ENCODE measurements at places on chromosomes 6 and 20. TPM values are rescaled to one million over a fixed set of nuclear protein-coding genes. Genes with fewer than 3 reads are reported as not detected.

DNA sequence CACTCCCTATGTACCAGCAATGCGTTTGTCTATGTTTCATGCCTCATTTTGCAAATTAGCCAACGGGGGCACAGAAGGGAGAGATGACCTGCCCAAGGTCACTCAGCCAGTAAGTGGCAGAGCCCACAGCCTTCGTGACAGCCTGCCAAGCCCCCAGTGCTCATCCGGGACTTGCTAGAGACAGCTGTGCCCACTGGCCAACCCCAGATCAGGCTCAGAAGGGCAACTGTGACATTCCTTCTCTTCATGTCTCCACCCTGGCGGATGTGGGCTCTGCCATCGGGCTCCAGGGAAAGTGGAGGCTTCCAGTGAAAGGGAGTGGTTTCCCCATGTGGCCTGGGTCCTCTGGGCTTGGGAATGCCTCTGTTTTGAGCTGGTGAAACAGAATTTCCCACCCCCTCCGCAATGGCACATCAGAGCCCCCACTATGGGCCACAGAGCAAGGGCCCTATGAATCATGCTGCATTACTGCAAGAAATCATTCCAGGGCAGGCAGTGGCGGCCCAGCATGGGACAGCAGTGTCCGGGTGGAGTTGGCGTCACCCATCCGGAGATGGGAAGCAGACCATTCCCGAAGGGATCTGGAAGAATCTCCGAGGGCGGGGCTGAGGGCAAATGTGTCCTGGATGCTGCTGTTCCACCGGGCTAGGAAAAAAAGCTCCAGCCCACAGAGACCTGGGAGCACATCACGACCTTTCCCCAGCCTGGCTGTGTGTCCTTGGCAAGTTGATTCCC is 9.1 kb downstream of the RSPO4 start:
- DNase-seq: no peak

DNA sequence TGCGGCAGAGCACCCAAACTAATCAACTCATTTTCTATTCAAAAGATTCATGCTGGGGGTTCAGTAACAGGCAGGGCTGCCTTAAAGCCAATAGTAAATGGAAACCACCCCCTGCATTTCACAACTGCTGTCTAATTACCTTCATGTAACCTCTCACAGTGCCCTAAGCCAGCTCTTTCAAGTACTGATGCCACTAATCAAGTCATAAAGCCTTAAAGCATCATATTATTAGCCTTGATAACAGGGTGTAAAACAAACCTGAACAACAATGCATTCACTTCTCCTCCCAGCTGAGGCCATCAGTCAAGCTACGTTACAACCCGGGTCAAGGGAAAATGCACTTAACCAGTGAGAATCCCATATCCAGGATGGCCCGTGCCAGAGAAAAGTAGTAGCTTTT is 33.0 kb downstream of the TRERF1 start:
- DNase-seq: no peak

GRCh38 chr20:25000268-25000801 is 7.8 kb upstream of the APMAP start:
- DNase-seq: no peak

LRRC1 gene
- polyA plus RNA-seq: 1.6 TPM

FAM184A gene
- not detected for polyA plus RNA-seq

DLK2 gene
- polyA plus RNA-seq: not detected

SAMD3 gene
- not detected for polyA plus RNA-seq

- no peak for DNase-seq
Observed at GRCh38 chr6:12381587-12381986, 91.4 kb downstream of the EDN1 start.

DNA sequence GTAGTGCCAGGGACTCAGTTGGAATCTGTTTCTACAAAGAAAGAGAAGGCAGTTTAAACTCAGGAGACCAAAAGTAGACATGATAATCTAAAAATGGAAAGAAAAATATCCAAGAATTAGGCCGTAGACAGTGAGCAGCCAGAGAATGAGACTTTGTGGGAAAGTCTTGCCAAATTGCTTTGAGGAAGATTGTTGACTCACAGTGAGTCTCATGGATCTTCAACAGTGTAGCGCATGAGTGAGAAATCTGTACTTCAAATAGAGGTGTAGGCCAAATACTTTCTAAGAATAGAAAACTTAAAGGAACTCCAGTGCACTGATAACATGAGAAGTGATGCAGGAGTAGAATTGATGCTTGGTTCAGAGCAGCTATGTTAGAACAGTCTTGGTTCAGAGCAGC is 284.5 kb downstream of the HTR1B start:
- no peak for DNase-seq

DNA sequence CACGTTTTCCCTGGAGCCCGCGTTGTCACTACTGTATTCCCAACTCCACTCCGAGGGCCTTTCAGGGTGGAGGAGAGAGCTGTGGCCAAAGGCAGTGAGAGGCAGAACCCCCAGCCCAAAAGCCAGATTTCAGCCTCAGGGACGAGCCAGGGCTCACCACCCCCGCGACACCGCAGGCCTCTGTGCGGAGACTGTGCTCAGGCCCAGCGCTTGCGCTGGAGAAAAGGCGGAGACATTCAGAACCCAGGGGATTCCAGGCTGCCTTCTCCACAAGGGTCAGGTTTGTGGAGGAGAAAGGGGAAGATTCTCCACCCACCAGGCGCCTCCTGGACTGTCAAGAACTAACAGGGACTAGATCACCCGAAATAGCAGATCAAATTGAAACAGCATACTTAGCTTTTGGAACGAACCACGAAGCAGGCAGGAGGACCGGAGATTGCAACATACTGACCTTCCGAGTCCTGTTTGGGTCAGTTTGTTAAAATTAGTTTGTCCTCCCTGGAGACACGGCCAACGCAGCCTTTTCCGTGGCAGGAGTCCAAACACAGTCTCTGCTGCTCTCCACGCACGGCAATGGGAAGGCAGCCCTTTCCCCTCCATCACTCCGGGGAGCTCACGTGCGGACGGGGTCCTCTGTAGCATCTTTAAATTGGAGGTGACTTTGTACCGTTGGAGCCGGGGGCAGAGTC is 14.4 kb downstream of the DLL1 start:
- DNase-seq: no peak

DNA sequence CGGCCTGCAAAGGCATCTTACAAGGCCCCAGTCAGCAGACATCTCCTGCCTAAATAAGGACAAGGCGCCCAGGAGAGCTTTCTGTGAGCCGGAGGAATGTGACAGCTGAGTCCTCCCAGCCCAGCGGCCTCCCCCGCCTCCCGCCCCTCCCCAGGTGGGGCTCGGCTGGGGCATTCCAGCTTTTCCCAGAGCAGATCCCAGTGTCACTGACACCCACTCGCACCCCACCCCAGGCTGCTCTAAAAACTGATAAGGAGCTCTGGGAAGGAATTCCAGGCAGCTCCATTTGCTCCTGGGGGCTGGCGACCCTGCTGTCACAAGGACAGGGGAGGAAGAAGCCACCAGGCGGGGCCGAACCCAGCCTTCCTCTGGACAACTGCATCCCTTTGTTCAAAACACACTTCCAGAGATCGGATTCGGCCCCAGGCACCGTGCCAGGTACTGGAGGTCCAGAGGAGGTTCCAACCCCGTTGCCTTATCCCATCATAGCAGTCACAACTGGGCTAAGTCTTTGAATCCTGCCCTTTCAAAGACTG is 49.7 kb downstream of the JPH2 start:
- DNase-seq: no peak

DNA sequence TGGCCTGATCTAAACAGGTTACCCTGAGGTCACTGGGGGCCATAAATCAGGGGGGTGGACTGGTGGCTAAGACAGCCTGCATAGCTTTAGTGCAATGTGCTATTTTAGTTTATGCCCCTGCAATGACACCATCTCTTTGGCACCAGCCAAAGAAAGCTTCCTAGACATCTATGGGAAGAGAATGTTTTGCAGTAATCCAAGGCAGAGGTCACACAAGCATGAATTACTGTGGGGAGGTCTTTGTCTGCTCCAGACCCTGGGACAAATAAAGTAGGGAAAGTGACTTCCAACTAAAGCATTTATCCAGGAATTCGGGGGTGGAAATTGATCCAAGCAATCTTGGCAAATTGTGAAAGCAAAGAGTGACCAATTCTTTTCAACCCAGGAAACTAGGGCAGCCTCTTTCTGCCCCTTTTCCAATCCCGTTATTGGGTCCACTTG is 5.3 kb downstream of the RIPOR2 start:
- no peak for DNase-seq

DNA sequence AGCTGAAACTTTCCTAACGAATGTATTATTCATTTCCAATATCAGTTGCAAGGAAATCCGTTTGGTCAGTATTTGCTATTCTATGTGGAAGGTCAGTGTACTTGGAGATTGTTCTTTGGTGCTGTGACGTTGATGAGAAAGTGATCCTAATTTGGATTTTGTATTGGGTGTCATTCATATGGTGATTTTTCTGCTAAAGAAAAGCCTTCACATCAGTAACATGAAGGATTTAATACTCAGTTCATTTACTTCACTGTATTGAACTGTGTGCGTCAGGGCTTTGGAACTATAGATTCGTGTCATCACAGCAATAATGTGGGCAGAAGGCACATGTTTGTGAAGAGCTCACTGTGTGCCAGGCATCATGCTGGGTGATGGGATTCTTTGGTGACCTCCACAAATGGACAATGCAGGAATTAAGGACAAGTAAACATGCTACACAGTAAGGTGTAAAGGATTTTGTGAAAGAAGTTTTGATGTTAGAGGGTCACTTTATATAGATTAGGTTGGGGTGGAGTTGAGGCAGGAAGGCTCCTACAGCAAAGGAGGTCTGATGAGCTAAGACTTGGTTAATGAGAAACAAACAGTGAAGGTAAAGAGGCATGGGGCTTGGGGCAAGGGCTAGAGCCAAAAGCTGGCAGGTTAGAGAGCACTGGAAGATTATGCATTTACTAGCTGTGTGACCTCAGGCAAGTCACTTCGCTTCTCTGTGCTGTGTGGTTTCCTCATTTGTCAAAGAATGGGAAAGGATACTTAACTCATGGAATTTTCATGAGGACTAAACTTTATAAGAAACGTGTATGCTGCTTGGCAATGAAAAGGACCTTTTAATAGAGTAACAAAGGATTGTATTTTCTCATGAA is 12.1 kb downstream of the ARID1B start:
- no peak for DNase-seq

AKAP12 gene
- not detected for polyA plus RNA-seq

- no peak for DNase-seq
Observed at GRCh38 chr20:38172408-38172807, 7.3 kb upstream of the TGM2 start.

HSP90AB1 gene
- 122 TPM for polyA plus RNA-seq

ERVFRD-1 gene
- 0.05 TPM for polyA plus RNA-seq

GRCh38 chr6:56814308-56814707 is 140.6 kb upstream of the BEND6 start:
- DNase-seq: no peak

- DNase-seq: no peak
Observed at GRCh38 chr6:31851485-31851832, 11.2 kb downstream of the NEU1 start.

DNA sequence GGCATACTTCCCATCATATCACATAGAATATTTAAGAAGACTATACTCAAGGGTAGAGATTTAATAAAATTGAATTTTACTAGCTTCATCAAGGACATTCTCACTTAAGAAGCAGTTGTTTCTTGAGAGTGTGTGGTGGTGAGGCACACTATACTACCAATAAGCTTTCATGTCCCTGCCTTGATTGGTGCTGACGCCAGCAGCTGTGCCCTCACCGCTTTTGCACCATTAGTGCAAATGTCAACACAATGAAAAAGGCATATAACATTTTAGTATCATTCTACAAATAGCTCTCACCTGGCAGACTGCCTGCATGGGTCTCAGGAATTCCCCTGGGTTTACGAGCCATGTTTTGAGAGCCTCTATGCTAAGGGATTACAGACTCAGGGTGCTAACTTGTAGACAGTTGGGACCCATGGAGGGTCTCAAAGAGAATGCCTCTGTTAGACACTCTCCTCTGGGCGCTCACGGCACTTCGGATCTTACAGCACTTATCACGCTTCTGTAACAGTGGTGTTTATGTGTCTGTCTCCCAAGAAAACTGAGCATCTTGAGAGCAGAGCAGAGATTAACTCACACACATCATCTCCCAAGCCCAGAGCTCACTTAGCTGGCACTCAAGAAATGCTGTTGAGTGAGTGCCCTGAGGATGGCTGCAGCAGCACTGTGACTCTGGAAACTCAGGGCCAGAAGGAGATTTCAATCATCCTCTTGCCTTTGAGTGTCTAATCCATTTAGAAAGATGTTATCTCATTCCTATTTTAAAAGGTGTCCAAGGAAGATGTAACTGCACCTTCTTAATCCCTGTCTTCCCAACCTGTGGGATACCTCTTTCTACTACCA is 143.3 kb upstream of the GPR6 start:
- no peak for DNase-seq

MICB gene
- polyA plus RNA-seq: 11.4 TPM

DNA sequence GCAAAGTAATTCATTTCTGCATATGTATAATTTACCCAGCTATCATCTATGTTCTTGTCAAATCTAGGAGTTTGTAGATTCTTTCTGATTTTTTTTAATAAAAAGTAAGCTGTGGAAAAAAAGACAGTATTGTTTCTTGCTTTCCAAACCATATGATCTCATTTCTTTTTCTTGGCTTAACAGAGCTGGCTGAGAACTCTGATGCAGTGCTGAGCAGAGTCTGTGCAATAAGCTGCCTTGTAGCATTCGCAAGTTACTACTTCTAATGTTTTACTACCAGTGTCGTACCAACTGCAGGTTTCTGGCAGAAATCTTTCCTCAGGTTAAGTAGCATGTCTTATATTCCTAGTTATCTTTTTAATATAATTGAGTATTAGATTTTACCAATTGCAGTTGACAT is 15.6 kb downstream of the RRBP1 start:
- DNase-seq: no peak

GRCh38 chr6:148193063-148193680 is 149.5 kb upstream of the SASH1 start:
- DNase-seq: no peak

ADGRF4 gene
- polyA plus RNA-seq: not detected

BNIP5 gene
- polyA plus RNA-seq: not detected

OGFRL1 gene
- polyA plus RNA-seq: 15.4 TPM

- DNase-seq: no peak
Observed at GRCh38 chr6:109979033-109979921, 1.2 kb downstream of the GPR6 start.

GRCh38 chr6:140677781-140678528 is 1303.5 kb upstream of the CITED2 start:
- no peak for DNase-seq

- no peak for DNase-seq
Observed at GRCh38 chr6:107666981-107667601, 157.0 kb downstream of the SCML4 start.

DNA sequence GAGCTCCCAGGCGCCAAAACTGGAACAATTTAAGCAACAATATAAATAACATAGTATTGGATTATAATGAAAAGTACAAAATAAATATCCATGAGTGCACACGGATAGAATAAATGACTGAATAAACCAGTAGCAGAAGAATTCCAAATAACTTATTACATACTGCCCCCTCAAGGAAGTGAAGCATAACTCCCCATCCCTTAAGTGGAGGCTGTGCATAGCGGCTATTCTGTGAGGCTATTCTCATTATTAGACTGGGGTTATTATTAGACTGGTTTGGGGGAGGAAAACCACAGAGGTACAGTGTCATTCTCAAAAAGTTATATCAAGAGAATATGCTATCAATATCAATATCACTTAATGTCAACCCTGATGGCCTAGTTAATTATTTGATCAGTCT is 94.4 kb upstream of the SIRPA start:
- no peak for DNase-seq
